NCI-H1092 (cell line): ENCODE measurements at places on chromosomes 2 and 18.
A peak's percentile ranks its signal among the peaks of the same experiment; 100 is the strongest.

DNA sequence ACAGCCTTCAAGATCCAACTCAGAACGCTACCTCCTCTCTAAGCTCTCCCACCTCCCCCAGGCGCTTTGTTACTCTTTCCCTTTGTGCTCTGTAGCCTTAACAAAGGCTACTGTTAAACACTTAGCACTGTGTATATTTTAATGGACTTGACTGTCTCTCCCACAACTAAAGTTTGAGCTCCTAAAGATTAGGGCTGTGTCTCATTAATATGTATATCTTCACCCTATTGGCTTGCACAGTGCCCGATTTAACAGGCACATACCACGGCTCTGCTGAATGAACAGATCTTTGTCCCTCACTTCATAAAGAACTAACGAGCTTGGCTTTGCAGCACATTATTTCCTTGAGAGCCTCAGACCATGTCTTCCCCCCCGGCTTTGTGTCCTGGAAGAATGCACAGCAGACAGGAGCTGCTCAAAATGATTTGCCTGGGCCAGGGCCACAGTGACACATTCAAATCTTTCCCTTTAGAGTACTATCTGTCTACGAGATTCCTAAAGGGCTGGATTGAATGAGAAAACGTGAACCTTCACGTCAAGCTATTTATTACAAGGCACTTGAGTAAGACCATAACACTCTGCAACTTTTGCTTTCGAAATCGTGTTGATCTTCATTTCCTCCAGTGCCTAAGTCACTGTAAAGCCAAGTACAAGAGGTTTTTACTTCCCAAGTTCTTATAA lies 22.1 kb downstream of the ABHD3 start:
- DNase-seq, result no peak

- no peak for DNase-seq
Measured at GRCh38 chr18:63241317-63241712, 78.3 kb downstream of the BCL2 start.

DNA sequence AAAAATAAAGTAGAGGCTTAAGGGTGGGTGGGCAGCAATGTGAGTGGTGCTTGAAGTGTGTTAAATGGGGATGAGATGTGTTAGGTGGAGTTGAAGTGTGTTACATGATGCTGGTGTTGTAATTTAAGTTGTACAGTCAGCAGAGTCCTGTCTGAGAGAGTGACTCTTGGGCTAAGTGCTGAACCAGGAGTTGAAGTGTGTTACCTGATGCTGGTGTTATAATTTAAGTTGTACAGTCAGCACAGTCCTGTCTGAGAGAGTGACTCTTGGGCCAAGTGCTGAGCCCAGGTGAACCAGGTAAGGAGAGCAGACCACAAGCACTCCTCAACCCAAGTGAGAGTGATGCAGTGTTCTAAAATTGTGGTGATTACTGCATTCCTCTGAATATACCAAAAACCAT lies 40.6 kb downstream of the LCLAT1 start:
- DNase-seq, result no peak

DNA sequence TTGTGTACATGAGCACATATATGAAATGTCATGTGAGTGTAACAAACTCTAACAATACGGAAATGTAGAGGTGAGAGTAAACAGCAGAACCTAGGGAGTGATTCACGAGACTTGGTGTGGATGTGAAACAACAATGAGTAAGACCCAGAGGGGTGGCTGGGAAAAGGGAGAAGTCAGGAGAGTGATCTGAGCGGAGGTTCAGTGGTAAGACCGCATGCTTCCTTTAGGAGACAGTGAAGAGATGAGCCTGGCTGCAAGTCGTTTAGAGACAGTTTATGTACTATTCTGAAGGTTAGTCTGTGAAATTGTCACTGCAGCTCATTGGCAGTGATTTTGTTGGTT lies 150.6 kb downstream of the PRPF40A start:
- no peak for DNase-seq

DNA sequence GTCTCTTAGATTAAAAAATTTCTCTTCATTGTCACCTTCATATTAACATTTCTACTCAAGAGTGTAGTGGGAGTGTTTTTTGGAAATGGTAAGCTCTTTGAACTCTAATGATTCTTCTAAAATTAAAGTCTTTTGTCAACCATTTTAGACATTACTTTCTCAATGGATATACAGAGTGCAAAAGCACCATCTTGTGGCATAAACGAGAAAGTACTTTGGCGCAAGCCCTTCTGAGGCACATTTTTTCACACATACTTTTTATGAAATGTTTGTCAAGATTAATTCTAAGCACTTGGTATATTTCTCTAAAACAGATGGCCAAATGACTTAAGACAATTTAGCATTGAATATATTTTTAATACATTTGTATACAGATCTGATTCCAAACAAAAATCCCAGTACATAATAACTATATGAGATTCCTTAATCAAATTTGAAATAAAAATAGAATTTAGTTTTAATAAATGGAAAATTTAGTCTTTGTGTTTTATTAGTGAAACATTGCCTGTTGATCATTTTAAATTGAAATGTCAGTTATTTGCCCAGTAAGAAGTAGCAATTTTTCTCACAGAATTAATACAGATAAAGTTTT lies 63.3 kb upstream of the GALNT5 start:
- DNase-seq, result no peak

- DNase-seq, result no peak
Measured at GRCh38 chr18:28176698-28176947, 307 bp downstream of the CDH2 start.

- DNase-seq, result no peak
Measured at GRCh38 chr2:106704798-106705197, 181.2 kb downstream of the ST6GAL2 start.

DNA sequence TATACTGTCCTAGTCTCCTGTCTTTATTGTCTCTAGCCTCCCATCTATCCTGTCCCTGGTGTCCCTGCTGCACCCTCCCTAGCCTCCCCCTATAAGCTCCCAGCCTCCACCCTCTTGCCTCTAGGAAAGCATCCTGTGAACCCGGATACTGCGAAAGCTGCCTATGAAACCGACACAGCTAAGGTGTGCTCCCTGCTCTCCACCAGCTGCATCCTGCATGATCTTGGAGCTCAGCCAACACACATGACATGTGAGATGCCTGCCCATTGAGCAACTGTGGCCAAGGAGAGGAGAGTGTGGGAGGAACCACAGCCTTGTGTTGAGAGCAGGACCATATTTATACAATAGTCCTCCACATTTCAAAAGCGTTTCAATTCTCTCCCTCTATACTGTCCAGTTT lies 187.1 kb downstream of the ZBTB7C start:
- DNase-seq, result peak; percentile 96

GRCh38 chr2:70089220-70089982 lies 2.1 kb downstream of the PCBP1 start:
- no peak for DNase-seq

GRCh38 chr2:208269091-208269490 lies 3.0 kb downstream of the PIKFYVE start:
- no peak for DNase-seq

GRCh38 chr2:238141541-238142318 lies 3.3 kb downstream of the KLHL30 start:
- DNase-seq, result peak; percentile 27

- no peak for DNase-seq
Measured at GRCh38 chr2:233289648-233290047, 18.0 kb upstream of the SAG start.

GRCh38 chr2:43519643-43520221 lies 76.1 kb downstream of the THADA start:
- DNase-seq, result no peak

DNA sequence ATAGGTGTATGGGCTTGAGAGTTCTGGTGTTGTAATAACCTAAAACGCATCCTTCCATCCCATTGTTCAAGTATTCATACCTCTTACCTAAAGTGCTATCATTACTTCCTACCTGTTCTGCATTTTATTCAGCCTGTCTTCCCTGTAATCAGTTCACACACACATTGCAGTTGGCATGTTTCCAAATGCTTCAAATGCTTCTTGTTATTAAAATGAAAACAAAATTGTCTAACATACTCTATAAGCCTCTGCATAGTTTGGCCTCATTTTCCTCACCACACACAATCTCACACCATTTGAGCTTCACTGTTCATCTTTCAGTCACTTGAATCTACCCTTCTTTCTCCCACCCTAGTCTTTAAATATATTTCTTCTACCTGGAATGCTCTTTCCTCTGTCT lies 1178.2 kb upstream of the NRXN1 start:
- no peak for DNase-seq

GRCh38 chr2:208359632-208359986 lies 47.0 kb upstream of the PTH2R start:
- no peak for DNase-seq

DNA sequence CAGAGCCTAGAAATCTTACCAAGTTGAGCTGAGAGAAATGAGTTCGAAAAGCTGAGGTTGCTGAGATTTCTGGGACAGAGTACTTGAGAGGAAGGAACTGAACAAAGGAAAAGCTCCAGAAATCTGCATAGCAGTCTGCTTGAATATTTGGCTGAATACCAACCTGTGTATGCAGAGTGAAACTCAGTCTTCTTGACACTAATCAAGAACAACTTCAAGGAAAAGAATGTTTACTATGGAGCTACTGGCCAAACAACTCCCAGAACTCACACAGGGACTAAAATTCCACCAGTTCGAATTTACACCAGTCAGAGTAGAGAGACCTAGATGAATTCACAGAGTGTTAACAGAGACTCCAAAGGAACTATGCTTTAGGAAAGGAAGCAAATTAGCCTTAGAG lies 66.5 kb downstream of the USP37 start:
- DNase-seq, result no peak

DNA sequence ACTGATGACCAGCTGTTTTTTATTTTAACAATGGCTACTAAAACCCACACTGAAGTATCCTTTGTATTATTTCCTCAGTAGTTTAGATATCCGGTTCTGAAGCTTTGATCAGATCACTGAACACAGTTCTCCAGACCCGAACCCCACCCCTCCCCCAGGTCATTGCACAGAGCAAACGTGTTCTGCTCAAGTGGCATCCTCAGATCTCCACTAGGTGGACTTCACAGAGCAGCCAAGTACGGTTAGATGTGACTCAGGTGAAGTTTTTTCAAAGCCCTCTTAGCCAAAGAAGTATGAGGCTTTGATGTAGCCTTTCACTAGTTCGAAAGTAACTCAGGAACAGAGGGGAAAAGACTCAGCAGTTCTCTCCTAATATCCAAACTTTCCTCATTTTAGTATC lies 142.7 kb upstream of the NRP2 start:
- DNase-seq, result no peak

GRCh38 chr18:75172299-75173124 lies 36.4 kb downstream of the PTGR3 start:
- no peak for DNase-seq

DNA sequence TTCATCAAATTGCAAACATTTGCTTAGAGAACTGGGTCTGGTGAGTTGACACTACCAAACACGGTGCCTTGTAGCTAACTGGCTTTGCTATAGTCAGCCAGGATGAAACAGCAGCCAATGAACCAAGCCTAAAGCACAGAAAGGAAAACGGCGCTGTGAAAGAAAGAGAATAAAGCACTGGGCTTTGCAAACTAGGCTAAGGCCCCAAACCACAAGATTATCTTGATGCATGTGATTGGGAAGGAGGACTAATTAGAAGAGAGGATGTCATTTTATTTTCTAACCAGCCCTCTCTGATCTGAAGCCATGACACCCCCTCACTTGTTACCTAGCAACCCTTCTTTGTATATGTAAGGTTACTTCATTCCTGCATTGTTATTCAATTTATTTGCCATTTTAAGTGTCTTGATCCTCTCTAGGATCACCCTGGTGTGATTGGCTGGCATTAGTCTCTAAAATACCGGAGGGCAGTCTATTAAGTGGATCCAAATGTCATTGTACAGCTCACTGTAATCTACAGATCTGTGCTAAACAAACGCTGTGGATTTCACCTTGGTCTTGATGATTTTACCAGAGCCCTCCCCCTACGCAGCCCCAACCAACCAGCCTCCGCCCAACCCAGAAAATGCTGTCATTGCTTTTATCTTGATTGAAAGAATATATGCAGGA lies 395.4 kb upstream of the ACVR2A start:
- no peak for DNase-seq

DNA sequence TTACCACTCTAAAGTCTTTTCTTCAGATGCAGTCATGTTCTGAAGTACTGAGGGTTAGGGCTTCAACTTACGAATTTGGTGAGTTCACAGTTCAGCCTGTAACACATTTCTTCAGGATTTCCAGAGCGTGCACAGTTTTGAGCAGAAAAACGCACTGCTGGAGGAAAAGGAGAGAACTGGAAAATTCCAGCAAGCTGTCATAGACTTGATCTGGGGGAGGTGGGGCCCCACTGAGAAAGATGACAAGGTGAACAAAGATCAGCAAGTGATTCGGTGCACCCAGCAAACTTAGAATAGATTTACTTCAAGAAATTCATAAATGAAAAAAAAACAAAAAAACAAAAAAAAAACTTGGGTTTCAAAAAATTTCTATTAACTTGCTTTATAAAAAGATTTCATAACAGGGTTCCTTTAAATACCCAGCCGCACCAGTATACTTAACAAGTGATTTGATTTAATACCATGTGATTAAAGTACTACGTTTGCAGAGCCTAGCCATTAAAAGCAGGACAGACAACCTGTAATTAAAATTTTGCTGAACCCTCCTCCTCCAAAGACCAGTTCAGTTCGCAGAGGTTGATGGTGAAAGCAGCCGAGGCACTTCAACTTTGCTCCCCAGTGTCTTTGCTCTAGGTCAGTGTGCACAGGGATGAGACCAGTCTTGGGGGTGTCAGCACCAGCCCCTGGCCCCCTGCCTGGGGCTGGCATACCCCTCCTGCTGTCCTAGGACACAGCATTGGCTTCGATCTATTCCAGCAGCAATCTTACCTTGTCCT lies 30.5 kb downstream of the CTIF start:
- no peak for DNase-seq

GRCh38 chr2:185833864-185834263 lies 95.3 kb downstream of the FSIP2 start:
- no peak for DNase-seq

DNA sequence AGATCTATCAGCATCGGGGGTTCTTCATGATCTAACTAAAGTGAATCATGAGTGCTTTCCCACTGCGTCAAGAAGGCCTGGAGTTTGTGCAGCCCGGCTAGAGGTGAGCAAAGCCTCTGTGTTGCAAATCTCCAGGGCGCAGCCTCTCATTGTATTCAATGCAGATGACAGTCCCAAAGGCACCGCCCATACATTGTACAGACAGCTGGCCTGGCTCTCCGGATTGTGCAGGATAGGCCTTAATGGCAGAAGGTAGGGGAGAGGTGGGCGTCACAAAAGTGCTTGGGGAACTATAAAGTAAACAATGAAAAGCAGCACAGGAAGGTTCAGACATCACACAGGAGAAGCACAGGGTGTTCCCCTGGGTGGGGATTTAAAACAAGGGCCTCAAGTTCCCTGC lies 907 bp upstream of the GYPC start:
- DNase-seq, result no peak
